ENCODE measurements at places on chromosomes 7 and 10.

- no peak for DNase-seq
These were observed 17.1 kb downstream of the STK32C start for GRCh38 chr10:132290631-132291030.

GRCh38 chr7:155593461-155594162, 47.3 kb upstream of the CNPY1 start:
- DNase-seq, result no peak

- no peak for DNase-seq
These were observed 48.5 kb downstream of the MALRD1 start for GRCh38 chr10:19097151-19097550.

DNA sequence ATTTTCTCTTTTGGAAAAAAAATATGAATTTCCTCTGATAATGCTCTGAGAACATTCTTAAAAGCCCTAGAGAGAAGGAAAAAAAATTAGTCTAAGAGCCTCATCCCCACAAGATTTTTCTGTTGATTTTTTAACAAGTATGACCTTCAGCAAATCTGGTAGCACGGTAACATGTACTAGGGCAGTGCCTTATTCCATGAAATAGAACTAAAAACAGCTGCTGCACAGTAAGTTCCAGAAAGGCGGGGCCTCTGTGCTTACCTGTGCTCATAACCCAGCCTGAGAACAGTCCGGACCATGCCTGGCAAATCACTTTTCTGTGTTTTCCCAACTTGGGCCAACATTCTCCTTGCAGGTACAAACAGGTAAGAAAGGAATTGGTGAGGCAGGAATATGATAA, 519.1 kb upstream of the AKR1E2 start:
- no peak for DNase-seq

- DNase-seq, result no peak
These were observed 57.9 kb downstream of the AKR1C4 start for GRCh38 chr10:5254488-5254887.

DNA sequence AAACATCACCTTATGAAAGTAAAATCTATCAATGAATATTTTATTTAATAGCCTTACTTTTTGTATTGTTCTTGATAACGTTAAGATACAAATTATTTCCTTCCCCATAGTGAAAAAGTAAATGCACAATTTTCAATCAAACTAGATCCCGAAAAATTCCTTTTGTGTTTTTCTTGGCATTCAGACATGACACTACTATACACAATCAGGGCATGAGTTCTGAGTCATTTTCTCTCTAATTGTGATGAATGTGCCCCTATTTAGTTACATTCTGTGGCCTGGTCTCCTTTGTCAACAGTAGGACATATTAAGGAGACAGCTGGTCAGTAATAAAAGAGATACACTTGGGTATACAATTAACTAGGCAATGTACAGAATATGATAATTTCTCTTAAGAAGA, 19.8 kb downstream of the COL1A2 start:
- no peak for DNase-seq

DNA sequence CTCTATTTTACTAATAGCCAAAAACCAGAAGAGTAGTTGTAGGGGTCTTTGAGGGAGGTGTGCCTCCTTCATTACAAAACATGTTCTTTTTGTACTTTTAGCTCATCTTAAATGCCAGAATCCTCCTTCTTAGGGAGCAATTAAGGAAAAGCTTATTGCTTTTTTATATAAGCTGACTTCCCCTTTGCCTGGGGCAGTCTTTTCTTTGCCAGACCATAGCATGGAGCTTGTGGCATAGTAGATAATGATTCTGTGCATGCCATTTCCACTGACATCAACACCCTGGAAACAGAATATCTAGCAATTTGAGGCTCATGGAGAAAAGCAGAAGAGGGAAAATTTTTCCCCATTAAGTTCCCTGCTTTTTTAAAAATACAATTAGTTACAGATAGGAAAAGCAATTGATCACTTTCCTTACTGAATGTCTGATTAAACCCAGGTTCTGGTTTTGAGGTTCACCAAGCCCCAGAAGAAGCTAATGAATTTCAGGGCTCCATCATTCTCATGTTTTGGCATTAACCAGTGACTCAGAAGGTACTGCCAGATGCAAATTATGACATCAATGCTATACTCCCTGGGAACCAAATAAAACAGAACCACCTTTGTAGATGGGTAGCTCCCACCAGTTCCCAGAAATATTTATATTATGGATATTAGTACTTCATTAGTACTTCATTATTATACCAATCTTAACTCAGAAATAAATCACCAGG, 410.6 kb downstream of the KCNMA1 start:
- no peak for DNase-seq

GRCh38 chr7:93828260-93828659, 62.3 kb downstream of the TFPI2 start:
- no peak for DNase-seq

- no peak for DNase-seq
These were observed 31.0 kb downstream of the MKLN1 start for GRCh38 chr7:131358636-131359035.

DNA sequence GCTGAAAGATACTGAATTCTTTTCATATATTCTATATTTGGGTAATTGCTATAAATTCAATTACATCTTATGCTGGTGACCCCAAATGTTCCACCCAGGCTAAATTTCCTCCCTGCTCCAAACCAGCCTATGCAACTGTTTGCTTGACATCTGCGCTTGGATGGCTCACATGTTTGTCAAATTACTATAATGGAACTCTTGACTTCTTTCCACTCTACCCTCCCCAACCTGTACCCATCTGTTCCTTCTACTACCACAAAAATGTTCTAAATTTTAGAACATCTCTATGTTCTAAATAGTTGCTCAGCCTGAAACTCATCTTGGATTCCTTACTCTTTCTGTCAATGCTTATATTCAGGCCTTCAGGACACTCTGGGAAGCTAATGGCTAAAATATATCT, 249.9 kb upstream of the SMIM30 start:
- DNase-seq, result no peak

- DNase-seq, result no peak
These were observed 14.6 kb downstream of the STX1A start for GRCh38 chr7:73704640-73705550.

DNA sequence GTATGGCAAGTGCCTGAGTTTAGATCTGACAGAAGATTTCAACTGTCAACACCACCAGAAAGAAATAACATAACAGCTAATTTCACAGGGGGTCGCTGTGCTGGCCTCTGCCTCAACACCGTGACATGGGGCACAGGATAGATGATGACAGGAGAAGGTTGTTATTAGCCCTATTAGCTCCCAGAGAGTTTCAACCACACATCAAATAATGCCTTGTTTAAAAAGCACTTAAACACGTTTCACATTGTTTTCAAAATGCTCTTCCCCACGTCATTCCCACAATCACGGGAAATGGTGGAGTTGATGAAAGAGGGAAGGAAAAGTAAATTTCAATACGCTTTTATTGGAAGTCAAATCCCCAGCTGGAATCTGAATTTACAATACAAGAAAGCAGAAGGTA, 184.7 kb downstream of the MAGI2 start:
- DNase-seq, result no peak

DNA sequence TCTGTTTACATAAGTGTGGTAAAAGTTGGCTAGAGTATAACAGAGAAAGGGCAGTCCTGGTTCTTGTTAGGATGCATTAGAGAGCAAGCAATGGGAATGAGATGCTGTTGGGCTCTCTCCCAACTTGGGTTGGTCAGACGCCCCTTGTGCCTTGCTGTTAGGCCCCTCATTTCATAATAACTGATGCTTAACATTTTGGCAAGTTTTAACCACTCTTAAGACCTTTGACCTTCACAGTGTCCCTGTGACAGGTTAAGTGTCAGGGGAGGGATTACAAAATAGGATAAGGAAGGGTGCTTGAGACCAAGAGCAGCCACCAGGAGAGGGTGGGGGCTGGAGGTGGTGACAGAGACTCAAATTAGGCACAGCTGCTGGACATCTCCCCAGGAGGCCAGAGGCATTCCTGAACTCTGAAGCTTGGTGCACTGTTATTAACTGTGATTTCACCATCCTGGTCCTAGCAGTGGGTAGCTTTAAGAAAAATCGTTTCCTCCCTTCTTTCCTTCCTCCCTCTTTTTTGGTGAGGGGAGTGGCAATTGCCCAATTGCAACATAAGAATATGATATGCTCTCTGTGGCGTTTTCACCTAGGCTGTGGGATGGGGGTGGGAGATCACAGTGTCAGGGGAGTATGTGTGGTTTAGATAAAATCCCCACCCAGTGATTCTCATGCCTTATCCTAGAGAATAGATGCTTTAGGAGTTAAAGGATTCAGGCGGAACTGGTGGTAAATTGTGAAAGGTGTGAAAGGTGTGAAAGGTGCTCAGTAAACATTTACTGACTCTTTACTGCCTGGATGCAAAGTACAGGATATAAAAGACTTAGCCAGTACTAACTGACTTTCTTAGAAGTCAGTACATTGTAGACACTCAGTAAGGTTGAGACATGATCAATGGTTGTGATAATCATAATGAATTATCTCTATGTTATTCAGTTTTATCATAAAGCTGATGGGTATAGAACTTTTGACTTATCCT, 270.5 kb downstream of the BICC1 start:
- DNase-seq, result no peak

DNA sequence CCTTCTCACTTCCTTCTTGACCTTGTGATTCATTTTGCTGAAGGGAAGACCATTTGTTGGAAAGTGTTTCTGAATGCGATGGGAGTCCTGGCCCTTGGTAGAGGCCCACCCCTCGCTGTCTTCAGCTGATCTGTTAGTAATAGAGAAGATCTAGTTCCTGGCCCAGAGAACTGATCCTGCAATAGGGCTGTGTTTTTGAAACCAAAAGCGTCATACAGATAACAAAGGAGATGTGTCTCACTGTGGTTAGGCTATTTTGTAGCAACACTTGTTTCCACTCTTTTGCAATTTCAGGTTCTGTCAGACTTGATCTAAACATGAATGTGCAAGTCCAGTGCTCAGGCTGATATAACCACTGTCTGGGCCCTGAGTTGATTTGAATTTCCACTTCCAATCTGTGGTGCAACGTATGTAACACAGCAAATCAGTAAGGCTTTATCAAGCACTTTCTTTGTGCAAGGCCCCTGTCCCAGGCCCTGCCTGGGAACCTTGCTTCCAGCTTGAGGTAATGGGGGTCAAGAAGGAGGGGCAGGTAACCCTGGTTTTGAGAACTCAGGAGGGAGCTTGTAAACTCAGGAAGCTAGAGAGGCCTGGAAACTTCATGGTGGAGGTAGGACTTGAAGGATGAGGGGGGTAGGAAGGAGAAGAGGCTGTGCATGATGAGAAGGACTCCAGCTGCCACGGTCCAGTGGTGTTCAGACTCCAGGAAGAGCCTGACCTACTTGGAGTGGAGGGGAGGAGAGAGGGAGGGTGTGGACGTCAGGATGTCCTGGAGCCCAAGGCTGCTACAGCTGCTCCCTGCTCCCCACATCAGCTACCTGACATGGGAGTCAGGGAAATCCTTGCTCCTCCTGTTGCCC, 42.2 kb upstream of the SRGN start:
- no peak for DNase-seq

DNA sequence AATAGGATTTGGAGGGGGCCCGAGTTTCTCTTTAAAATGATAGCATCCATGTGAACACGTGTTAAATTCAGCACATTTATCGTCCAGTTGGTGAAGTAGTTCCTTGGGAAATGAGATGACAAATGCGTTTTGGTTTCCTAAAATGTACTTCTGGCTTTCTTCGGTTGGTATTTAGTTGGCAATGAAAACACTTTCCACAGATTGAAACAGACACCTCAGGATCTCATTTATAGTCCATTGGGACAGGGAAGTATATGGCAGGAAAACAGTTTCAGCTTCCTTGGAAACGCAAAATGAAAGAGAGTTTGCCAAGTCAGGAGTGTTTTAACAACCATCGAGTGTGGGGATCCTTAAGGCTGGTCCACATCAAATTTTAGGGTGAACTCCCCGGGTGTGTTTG, 19.4 kb upstream of the LYZL1 start:
- no peak for DNase-seq

- DNase-seq, result no peak
These were observed 125.7 kb upstream of the CXCL12 start for GRCh38 chr10:44510379-44511115.

DNA sequence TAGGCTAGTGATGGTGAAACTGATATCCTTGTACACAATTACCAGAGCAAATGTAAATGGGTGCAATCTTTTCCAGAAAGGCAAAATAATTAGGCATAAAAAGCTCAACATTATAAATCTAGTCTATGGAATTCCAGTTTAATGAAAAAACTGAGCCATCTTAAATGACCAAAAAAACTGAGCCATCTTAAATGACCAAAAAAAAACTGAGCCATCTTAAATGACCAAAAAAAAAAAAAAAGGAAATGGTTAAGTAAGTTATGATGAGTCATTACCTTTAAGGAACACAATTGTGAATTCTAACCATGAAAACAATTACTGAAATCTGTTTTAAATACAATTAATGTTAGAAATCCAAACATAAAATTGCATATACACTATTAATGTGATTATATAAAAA, 25.3 kb downstream of the USP6NL start:
- no peak for DNase-seq

- no peak for DNase-seq
These were observed 131.1 kb downstream of the DIP2C start for GRCh38 chr10:558364-558763.

- no peak for DNase-seq
These were observed 2.3 kb downstream of the PAX2 start for GRCh38 chr10:100747456-100748230.

- no peak for DNase-seq
These were observed 26.4 kb downstream of the AP5Z1 start for GRCh38 chr7:4801839-4802231.

- DNase-seq, result no peak
These were observed 389.1 kb downstream of the PAXIP1 start for GRCh38 chr7:154613811-154614210.

DNA sequence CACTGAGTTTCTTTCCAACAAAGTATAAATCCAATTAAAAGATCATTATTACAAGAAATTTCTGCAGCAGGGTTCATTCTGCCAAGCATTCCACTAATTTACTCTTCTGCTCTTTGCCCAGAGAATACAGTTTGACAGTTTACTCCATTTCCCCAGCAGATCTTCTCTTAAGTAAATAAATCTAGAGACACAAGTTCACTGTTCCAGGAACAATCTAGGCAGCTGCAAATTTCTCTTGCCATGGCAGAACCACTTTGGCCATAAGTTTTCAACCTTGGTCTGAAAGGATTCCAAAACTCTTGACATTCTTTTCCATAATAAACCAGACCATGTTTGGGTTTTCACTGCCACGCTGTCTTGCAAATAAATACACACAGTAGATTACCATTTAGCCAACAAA, 11.5 kb downstream of the RGS10 start:
- DNase-seq, result no peak

DNA sequence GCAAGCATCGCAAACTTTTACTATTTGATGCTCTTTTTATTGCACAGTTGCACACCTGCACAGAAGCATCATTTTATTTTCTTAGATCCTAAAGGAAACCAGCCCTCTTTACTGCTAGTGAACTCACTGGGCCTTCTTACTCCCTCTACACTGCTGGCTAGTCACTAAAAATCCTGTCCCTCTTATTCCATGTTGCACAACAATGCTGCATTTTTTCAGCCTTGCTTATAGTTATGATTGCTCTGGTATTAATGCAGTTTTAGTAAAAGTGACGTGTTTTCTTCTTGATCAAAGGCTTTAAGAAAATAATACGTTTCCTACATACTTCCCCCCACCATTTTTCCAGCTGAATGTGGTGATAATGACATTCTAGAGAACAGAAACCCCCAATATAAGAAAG, 132.9 kb upstream of the FAM3C start:
- DNase-seq, result no peak
